ENCODE measurements at places on chromosomes 6 and 20. TPM values are rescaled to one million over a fixed set of nuclear protein-coding genes. Genes with fewer than 3 reads are reported as not detected.
A peak's percentile ranks its signal among the peaks of the same experiment; 100 is the strongest.

DNA sequence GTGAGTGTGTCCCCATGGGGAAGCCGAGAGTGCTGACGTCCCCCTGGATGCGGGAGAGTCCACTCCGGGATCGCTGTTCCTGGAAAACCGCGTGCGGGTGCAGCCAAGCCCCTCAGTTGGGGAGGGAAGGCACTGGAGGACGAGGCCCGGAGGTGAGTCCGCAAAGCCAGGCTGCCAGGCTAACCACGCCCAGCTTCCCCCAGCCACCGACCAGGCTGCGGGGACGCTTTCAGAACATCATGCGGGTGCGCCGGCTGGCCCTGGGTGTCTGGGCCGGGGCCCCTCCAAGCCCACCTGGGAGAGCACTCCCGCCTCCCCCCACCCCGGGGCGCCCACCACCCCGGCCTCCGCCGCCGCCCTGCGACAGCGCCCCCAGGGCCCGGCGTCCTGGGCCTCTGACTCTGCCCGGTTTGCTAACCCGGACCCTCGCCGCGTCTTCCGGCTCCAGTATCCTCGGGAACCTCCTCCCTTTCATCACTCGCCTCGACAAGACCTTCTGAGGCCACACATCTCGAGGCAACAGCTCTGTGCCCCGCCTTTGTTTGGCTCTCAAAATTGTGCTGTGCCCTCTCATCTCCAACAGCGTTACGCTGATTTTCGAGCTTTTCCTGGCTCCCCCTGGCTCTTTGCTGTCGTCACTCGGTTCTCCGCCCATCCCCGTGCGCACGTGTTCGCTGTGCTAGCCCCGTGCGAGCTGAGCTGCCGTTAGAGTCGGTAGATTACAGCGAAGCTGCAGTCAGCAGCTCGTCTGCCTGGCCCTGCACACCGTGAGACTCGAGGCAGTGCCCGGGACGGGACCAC lies 47.1 kb upstream of the ENTPD6 start:
- peak; percentile 49 for DNase-seq

DNA sequence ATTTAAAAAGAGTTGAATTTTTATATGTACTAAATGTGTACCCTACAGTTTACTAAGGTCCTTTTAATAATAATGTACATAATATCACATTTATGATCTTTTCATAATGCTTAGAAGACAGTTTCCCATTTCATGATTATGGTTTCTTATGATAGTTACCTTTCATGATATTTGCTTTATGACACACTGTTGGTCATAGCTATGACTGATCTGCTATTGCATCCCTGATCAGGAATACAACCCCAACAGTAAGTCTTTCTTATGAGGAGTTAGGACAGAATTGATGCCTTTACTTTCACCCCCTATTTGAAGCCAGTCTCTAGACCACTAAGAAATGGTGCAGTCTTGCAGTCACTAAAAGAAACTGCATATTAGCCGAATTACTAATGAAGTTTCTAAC lies 31.0 kb downstream of the LCA5 start:
- no peak for DNase-seq

DNA sequence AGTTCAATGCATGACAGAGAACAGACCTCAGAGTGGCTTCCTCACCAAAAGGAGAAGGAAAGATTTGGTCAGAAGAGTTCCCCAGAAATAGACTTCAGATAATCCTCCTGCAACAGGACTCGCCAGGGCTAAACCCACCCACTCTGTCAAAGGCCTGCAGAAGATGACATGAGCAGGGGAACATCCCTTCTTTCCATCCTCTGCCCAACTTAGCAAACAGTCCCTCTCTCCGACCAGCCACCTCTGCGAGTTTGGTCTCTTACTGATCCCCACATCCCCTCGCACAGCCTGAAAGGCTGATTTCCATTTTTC lies 7.5 kb downstream of the NFATC2 start:
- no peak for DNase-seq

DNA sequence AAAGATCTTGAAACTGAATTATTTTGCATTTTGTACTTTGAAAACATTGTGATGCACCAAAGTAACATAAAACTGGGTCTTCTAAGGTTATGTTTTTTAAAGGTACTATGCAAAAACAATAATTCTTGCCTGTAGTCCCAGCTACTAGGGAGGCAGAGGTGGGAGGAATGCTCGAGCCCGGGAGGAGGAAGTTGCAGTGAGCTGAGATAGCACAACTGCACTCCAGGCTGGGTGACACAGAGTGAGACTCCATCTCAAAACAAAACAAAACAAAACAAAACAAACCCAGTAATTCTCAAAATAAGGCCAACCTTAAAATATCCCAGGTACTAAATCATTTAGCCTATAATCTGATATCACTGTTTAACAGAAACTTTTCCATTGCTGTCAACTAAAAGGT lies 269.6 kb downstream of the KHDC1L start:
- no peak for DNase-seq

- no peak for DNase-seq
Measured at GRCh38 chr20:32497589-32498224, 87.4 kb downstream of the NOL4L start.

DNA sequence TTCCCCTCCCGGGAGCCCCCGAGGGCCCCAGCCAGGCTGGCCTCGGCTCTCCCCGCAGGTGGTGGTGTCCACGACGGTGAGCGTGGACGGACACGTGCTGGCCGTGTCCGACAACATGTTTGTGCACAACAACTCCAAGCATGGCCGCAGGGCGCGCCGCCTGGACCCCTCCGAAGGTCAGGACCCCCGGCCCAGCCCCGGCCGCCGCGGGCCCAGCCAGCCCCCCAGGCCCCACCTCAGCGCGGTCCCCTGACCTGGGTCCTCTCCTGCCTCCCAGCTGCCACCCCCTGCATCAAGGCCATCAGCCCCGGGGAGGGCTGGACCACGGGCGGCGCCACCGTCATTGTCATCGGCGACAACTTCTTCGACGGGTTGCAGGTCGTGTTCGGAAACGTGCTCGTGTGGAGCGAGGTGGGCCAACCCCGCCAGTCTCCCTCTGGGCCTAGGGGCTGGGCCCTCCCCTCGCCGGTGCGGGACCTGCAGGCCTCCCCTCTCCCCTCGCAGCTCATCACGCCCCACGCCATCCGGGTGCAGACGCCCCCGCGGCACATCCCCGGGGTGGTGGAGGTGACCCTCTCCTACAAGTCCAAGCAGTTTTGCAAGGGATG lies 51.0 kb downstream of the CPXM1 start:
- DNase-seq = no peak

GRCh38 chr6:119479860-119480655 lies 130.5 kb upstream of the MAN1A1 start:
- peak; percentile 24 for DNase-seq

GRCh38 chr6:134720353-134721059 lies 229.4 kb downstream of the ALDH8A1 start:
- DNase-seq = no peak

- DNase-seq = no peak
Measured at GRCh38 chr6:150987371-150987828, 121.9 kb downstream of the MTHFD1L start.

DNA sequence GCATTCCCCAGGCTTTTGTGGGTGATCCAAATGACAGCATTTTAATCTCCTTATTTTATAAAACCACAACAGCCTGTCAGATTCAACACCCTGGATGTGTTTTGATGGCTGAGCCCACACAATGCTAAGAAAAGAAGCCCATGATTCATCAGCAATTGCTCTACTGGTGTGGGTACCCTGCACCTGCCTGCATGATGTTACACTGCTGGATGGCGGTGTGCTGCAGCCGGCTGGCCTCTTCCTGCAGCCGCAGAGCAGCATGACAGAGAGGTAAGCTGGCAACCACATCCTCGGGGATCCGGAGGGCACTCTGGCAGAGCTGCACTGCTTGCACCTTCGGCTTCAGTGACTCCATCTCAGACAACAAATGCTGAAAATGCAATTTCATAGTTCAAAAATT lies 327.5 kb downstream of the SYNE1 start:
- no peak for DNase-seq

DNA sequence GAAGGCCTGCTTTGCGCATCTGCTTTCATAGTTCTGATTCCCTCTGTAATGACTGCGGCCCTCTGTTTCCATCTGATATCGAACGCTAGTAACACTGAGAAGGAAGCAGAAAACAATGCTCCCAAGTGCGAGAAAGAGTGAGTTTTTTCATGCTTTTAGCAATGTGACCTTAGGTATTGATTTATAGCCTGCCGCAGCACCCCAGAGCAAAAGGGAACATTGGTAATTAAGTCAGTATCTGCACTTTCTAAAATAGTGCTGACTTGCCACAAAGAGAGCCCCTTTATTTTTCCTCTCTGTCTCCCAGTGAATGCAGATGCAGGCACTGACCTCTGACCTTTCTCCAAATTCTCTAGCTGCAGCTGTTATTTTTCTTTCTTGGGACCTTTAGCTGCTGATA lies 129.8 kb downstream of the HDGFL1 start:
- no peak for DNase-seq

- no peak for DNase-seq
Measured at GRCh38 chr20:46291401-46291800, 16.9 kb downstream of the CDH22 start.

- no peak for DNase-seq
Measured at GRCh38 chr20:43839793-43840199, 74.9 kb upstream of the TOX2 start.

Gene SESN1
- total RNA-seq = 9.1 TPM

Gene SLC4A11
- total RNA-seq = 0.60 TPM

Gene CPNE5
- not detected for total RNA-seq

Gene OR12D3
- total RNA-seq = not detected

Gene MATN4
- total RNA-seq = 0.10 TPM
